ENCODE measurements at places on chromosomes 12 and 14.

DNA sequence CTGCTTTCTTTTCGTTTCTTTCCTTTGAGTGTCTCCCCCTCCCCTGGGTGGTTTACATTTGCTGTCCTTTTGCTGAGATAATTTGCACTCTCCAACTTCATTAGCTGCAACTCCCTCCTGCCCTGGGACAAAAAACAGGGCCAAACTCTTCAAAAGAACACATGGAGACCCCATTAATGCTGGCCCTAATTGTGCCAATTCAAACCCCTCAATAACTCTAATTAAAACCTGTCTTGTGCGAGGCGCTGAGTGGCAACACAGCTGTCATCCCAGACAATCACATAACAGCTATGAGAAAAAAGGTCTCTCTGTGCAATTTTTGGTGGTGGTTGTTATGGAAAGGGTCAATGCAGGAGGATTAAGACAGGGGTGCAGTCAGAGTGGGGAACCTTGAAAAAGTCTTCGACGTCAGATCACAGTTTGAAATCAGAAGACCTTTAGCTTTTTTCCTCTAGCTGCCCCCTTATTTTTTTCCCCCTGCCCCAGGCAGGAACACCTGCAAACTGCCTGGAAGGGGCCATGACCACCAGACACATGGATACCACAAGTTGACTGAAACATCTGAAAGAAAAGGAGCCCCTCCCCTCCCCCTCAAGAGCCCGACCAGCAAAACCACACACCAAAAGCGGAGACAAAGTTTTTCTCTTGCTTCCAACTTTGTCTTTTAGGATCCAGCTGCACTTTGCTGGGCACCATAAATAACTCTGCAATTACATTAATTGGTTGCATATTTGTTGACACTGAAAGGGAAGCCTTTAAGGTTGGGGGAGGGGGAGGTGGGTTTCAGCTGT, 26.5 kb upstream of the SMOC1 start:
- DNase-seq: no peak

- DNase-seq: no peak
Measured at GRCh38 chr12:66189889-66190288, 875 bp downstream of the IRAK3 start.

- DNase-seq: no peak
Measured at GRCh38 chr14:69318901-69319475, 59.0 kb downstream of the GALNT16 start.

GRCh38 chr12:132222096-132222807, 78.0 kb downstream of the NOC4L start:
- peak; percentile 27 for DNase-seq

DNA sequence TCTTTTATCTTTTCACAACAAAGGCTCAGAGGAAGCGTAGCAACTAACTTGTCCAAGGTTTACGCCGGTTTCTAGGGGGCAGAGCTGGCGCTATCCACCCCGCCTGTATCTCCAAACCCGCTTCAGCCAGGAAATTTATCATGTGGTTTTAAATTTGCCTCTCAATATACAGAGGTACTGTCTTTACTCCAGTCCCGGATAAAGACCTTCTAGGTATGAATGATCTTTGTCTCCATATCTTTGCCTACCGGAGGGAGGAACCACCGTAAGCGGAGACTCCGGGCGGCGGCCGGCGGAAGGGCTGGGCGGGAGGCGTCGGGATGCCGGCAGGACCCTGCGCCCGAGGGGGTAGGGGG, 693 bp upstream of the RIMKLB start:
- DNase-seq: no peak

DNA sequence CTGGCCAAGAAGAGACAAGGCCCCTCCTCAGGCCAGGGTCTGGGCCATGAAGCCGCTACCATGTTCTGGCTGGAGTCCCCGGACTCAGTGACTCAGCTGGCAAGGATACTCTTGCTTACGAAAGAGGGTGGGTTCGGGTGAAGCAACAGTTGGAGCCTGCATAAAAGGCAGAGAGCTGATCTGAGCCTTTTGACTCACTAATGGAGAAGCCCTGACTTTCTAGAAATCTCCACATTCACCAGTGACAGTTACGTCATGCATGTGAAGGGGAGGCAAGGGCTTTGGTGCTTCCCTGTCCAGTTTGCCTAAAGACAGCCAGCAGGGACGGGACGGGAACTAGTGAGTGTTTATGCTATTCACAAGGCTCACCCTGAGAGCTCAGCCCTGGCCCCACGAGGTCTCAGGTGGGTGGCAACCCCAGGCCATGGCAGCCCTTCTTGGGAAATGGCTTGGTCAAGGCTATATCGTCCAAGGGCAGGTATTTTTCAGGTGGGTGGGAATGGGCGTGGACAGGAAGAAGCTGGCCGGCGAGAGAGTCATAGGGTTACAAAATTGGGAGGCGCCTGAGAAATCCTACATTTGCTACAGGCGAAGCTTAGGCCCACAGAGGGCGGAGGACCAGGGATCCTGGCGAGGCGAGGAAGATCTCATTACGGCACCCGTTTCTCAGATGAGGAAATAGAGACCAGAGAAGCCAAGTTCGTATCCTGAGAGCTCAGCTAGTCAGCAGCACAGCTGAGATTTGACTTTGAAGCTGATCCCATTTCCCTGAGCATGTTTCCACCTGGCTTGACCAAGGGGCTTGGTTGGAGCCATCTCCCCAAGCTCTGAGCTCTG, 314.6 kb downstream of the BCL11B start:
- DNase-seq: peak; percentile 39

GRCh38 chr12:20631711-20632110, 63.4 kb upstream of the SLCO1C1 start:
- DNase-seq: no peak

- no peak for DNase-seq
Measured at GRCh38 chr14:99247101-99247729, 24.8 kb downstream of the BCL11B start.

DNA sequence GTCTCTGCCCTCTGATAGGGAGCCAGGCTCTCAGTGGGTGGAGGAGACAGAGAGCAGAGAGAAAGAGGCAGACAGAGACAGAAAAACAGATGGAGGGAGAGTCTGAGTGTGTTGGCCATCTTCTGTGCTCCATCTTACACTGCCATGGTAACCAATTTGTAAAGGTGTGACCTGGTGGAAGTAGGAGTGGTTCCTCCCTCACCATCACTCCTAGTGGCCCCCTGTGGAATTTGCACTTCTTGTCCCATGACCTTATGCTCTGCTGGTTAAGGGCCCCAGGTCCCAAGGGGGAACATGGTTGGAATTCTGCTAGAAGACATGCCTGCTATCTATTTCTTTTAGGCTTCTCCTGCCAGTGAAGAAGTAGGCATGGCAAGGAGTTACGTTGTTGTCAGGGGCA, 376.7 kb upstream of the CCDC196 start:
- DNase-seq: no peak

GRCh38 chr12:53466640-53467039, 14.7 kb downstream of the PCBP2 start:
- no peak for DNase-seq
